SJCRH30 (cell line): ENCODE measurements at places on chromosomes 2 and 18. TPM values are rescaled to one million over a fixed set of nuclear protein-coding genes. Genes with fewer than 3 reads are reported as not detected.

The CD226 gene
- 0.10 TPM in 1 of 2 replicates, not detected in the other for total RNA-seq

GRCh38 chr2:119441376-119442225 lies 9.9 kb downstream of the TMEM37 start:
- no peaks in the 10 kb centered on the region for H3K27me3 ChIP-seq
- H3K27ac ChIP-seq, result no peak overlapping the region
- peaks cover 3% of the 10 kb centered on the region; the same call in 1 of the 2 replicates for H3K4me1 ChIP-seq
- DNase-seq, result no peak

DNA sequence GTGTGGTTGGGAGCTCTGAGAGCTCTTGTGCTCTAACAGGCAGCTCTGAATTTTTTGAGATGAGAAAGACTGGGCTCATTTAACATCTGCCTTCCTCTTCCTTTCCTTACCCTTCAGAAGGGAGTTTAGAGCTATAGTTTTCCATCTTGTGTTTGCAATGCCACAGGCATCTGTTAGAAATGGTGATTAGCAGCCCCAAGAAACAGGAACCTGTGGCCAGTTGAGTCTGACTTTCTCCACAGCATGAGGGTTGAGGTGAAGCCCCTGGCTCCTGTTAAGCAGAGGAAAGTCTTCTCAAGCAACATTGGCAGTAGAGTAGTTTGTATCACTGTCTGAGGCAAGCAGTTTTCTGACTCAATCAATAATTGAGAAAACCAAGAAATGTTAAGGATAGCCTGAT lies 577.4 kb downstream of the ZEB2 start:
- no peaks in the 10 kb centered on the region for H3K4me1 ChIP-seq
- DNase-seq, result no peak
- no peaks in the 10 kb centered on the region for H3K36me3 ChIP-seq
- no peaks in the 10 kb centered on the region for H3K27me3 ChIP-seq
- H3K4me3 ChIP-seq, result no peak overlapping the region

GRCh38 chr2:134413430-134413829 lies 159.6 kb downstream of the MGAT5 start:
- DNase-seq, result no peak
- H3K27ac ChIP-seq, result no peak overlapping the region
- H3K4me1 ChIP-seq, result peaks cover 28% of the 10 kb centered on the region
- peaks cover 10% of the 10 kb centered on the region; the same call in 1 of the 2 replicates for H3K36me3 ChIP-seq

DNA sequence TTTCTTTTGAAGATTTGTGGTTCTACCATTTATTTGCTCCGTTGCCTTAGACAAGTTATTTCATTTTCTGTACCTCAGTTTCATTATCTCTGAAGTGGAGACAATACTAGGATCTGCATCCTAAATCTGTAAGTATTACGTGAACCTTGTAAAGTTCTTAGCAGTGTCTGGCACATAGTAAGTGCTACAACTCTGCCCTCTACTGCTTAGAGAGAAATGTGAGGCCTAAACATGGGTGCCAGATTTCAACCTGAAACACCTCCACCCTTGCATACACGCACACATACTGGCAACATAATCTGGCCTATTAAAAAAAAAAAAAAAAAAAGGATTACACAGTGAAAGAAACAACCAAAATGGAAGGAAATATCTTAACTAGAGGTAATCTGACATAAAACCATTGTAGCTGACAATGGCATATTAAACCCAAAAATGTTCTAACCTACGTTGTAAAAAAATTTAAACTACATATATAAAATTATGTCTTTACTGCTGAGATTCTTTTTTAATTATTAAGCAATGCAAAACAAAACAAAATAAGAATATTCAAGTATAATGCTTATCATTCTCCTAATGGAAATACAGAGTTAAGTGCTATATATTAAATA lies 132.6 kb downstream of the MAP2 start:
- H3K27ac ChIP-seq, result no peak overlapping the region
- DNase-seq, result peak; percentile 16
- no peak overlapping the region for H3K4me3 ChIP-seq

- no peaks in the 10 kb centered on the region for H3K27me3 ChIP-seq
- H3K4me1 ChIP-seq, result peaks cover 15% of the 10 kb centered on the region
- H3K36me3 ChIP-seq, result peaks cover 7% of the 10 kb centered on the region
- H3K4me3 ChIP-seq, result peak overlapping the region; percentile 82
These were observed 693 bp downstream of the ORC2 start for GRCh38 chr2:200962811-200963123.

- peaks cover 11% of the 10 kb centered on the region; the same call in 1 of the 2 replicates for H3K4me1 ChIP-seq
- no peaks in the 10 kb centered on the region for H3K36me3 ChIP-seq
- DNase-seq, result no peak
- H3K27ac ChIP-seq, result no peak overlapping the region
These were observed 117.9 kb upstream of the POU3F3 start for GRCh38 chr2:104736026-104736425.

The GPAT2 gene
- 0.05 and 0.08 TPM in 2 replicates for total RNA-seq

The FOSL2 gene
- 30.0 and 30.7 TPM in 2 replicates for total RNA-seq

The AMER3 gene
- total RNA-seq, result not detected in 2 replicates

- peaks cover 4% of the 10 kb centered on the region; the same call in 1 of the 2 replicates for H3K4me1 ChIP-seq
- H3K36me3 ChIP-seq, result no peaks in the 10 kb centered on the region
- DNase-seq, result peak; percentile 64
- peak overlapping the region; percentile 50 for H3K27ac ChIP-seq
These were observed 39.7 kb downstream of the RFX8 start for GRCh38 chr2:101435001-101435862.

The C2orf92 gene
- total RNA-seq, result 1.3 and 2.4 TPM in 2 replicates

DNA sequence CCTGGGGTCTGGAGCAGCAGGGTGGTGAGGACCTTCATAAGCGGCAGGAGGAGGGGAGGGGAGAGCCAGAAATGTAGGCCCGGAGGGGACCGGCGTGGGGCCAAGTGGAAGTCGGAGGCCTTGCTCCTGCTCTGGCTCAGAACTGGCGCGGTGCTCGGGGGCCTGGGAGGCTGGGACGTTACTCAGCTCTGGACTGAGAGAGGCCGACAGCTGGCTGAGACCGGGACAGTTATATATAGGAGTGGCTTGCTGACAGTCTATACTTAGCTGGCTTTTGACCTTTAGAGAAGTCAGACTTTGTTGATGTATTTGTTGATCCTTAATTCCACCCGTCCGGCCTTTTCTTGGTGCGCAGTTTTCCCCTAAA lies 15.7 kb downstream of the IGFBP5 start:
- peak; percentile 70 for DNase-seq
- peaks cover 33% of the 10 kb centered on the region for H3K4me1 ChIP-seq
- H3K36me3 ChIP-seq, result no peaks in the 10 kb centered on the region
- H3K27me3 ChIP-seq, result no peaks in the 10 kb centered on the region
- H3K27ac ChIP-seq, result no peak overlapping the region
- H3K4me3 ChIP-seq, result no peak overlapping the region

GRCh38 chr2:224638301-224638823 lies 53.2 kb upstream of the CUL3 start:
- no peak overlapping the region for H3K27ac ChIP-seq
- no peaks in the 10 kb centered on the region for H3K4me1 ChIP-seq
- H3K27me3 ChIP-seq, result no peaks in the 10 kb centered on the region
- H3K36me3 ChIP-seq, result no peaks in the 10 kb centered on the region
- no peak for DNase-seq

DNA sequence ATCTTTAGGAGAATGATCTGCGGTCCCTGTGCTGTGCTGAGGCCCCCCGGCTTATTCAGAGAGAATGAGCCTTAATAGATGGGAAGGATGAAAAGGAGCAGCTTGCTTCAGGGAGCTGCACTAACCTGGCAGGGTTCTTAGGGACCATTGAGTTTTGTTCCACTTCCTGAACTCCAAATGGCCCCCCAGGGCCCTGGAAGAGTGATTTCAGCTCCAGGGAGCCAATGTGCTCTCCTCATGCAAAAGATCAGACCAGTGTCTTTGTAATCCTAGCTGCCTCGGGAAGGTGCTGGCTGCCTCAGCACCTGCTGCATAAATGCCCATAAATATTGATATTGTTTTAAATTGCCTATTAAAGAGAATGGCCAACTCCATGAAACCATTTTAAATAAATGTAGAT lies 210.2 kb downstream of the NCK2 start:
- no peaks in the 10 kb centered on the region for H3K27me3 ChIP-seq
- no peak overlapping the region for H3K27ac ChIP-seq
- DNase-seq, result no peak
- no peaks in the 10 kb centered on the region for H3K36me3 ChIP-seq
- peaks cover 16% of the 10 kb centered on the region for H3K4me1 ChIP-seq

The MEMO1 gene
- 70.3 and 78.1 TPM in 2 replicates for total RNA-seq

The AKAIN1 gene
- total RNA-seq, result not detected in 2 replicates

The MAP3K19 gene
- not detected in 2 replicates for total RNA-seq

DNA sequence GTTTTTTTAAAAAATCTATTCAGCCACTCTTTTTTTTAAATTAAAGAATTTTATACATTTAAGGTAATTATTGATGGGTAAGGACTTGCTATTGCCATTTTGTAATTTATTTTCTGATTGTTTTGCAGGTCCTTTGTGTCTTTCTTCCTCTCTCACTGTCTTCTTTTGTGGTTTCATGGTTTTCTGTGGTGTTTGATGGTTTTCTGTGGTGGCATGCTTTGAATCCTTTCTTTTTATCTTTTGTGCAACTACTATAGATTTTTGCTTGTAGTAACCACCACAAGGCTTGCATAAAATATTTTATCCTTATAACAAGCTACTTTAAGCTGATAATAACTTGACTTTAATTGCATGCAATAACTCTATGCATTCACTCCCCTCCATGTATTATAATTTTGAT lies 31.5 kb upstream of the SLC4A10 start:
- H3K4me3 ChIP-seq, result no peak overlapping the region
- no peak overlapping the region for H3K27ac ChIP-seq
- H3K4me1 ChIP-seq, result no peaks in the 10 kb centered on the region
- no peaks in the 10 kb centered on the region for H3K36me3 ChIP-seq
- no peak for DNase-seq

DNA sequence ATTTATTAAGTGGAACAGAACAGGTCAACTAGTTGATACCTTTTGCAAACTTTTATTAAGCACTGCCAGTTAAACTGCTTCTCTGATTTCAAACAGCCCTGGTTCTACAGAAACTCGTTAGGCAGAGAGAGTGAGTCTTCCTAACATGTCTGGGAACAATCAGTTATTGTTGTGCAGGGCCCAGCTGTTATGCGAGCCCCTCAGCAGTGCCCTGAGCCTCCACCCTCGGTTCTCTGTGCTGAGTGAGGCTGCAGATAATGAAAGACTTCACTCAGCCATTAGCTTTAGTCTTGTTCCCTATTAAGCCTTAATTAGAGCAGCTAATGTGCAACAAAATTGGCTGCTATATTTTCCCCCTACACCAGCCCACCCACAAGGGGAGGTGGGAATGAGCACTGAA lies 39.6 kb downstream of the KCTD18 start:
- H3K4me1 ChIP-seq, result peaks cover 51% of the 10 kb centered on the region
- DNase-seq, result peak; percentile 79
- H3K4me3 ChIP-seq, result no peak overlapping the region
- peaks cover 84% of the 10 kb centered on the region for H3K36me3 ChIP-seq
- H3K27me3 ChIP-seq, result no peaks in the 10 kb centered on the region
- H3K27ac ChIP-seq, result peak overlapping the region; percentile 78

The MROH2A gene
- total RNA-seq, result not detected in 2 replicates

- H3K4me3 ChIP-seq, result no peak overlapping the region
- H3K27me3 ChIP-seq, result peaks cover 33% of the 10 kb centered on the region
- H3K4me1 ChIP-seq, result no peaks in the 10 kb centered on the region
- no peak overlapping the region for H3K27ac ChIP-seq
These were observed 99.6 kb downstream of the ADD2 start for GRCh38 chr2:70668432-70668831.

DNA sequence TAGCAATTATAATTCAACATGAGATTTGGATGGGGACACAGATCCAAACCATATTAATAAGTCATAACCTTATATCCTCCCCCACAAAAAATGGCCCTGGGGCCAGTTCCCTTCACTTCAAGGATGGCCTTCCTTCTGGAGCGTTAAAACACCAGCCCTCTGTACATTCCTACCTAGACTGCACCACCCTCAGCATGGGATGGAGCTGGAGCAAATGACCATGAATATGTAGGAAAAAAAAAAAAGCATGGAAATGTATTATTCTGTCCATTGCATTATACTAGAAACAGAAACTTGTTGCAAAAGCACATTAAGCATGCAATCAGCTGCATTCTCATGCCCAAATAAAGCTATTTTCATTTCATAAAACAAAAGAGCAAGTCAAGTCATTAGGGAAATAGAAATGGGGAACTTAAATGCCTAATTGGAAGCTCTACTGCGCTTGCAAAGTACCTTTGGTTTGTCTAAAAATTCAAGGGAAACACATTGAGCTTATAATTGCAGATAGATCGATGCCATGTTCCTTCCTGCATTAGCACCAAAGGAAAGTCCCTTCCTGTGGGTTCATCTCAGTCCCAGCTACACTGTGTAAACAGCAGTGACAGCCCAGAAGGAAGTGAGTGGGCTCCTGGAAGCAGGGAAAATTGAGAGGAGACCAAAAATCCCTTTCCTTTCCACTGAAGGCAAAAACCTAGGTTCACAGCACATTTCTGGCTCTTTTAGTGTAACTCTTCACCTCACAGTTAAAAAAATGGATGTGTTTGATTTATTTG lies 252.0 kb upstream of the KLHL29 start:
- H3K4me1 ChIP-seq, result 0 out of 2 replicates have a peak, but pooled peaks cover 4% of the 10 kb centered on the region
- H3K27ac ChIP-seq, result no peak overlapping the region
- peaks cover 3% of the 10 kb centered on the region; the same call in 1 of the 2 replicates for H3K27me3 ChIP-seq
- no peak for DNase-seq
- no peak overlapping the region for H3K4me3 ChIP-seq
- H3K36me3 ChIP-seq, result no peaks in the 10 kb centered on the region

The NPHP1 gene
- total RNA-seq, result 4.4 and 5.5 TPM in 2 replicates

DNA sequence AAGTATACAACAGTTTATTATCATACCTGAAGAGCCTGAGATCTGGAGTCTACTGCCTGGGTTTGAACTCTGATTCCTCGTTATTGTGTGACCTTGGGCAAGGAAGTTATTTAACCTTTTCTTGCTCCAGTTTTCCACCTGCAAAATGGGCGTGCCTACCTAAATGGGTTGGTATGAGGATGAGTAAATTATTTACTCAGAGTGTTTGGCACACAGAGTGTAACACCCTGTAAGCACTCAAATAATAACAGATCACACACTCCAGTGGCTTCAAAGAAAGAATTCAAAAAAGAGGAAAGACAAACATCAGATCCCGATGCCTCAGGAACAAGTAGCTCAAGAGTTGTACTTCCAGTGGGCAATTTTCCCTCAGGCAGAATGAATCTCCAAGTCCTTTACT lies 2.4 kb downstream of the SRD5A2 start:
- DNase-seq, result no peak
- no peak overlapping the region for H3K4me3 ChIP-seq
- no peak overlapping the region for H3K27ac ChIP-seq
- H3K36me3 ChIP-seq, result no peaks in the 10 kb centered on the region

DNA sequence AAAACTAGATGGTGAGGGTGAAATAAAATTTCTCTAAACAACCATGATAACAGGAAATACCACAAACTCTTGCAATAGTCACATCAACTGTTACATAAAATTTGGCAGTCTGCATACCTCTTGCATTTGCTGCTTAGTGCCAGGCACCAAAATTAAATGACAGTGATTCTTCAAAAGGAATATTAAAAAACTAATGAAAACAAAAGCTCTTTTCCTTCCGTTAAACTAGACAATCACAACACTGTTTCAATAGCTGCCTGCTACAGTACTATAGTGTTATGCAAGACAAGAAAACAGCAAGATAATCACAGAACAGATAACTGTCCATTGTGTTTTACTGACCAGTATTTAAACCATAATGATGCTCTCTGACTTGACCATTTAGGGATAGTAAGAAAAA lies 239.0 kb upstream of the SMAD7 start:
- H3K36me3 ChIP-seq, result no peaks in the 10 kb centered on the region
- H3K27me3 ChIP-seq, result no peaks in the 10 kb centered on the region
- no peak overlapping the region for H3K4me3 ChIP-seq
- H3K27ac ChIP-seq, result no peak overlapping the region
